Left hindlimb (tissue), 1 donor: ENCODE measurements at places on chromosomes 1 and 21.

DNA sequence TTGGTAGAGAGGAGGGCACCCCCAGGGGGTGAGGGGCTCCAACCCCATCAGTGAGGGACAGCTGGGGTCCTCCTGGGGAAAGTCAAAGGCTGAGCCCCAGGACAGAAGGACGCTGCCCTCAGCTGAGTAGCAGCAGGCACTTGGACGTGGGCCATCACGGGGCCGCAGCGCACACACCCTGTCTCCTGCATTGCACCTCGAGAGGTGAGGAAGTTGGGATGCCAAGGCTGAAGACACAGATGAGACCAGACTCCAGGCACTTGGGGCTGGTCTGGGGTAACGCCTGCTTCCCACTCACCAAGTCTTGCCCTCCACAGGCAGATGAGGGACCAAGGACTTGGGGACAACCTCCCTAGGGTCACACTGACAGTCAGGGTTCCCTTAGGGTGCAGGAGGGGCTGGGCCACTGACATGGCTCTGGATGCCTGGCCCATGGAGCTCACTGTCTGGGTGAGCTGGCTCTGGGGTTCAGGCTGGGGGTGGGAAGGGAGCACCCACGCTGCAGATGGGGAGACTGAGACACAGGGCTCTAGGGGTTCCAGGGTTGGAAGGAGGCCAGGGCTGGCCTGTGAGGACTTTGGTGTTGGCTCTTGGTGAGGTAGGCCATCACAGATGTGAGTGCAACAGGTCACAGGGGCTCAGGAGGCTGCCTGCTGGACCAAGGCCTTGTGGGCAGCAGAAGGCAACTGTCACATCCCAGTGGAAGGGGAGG, 16.6 kb upstream of the ZNF678 start:
- no peak for DNase-seq

DNA sequence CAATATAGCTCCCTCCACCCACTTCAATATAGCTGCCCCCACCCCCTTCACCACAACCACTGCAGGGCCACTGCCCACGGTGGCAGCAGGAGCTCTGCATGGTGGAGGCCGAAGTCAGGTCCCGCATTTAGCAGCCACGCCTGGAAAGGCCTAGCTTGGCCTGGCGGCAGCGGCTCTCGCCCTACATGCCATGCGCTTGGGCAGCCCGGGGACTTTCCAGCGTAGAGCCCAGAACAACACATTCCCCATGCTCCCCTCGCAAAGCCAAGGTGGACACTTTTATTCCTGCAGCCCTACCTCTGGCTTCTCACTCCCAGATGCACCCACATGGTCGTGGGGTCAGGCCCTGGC, 37.1 kb downstream of the LHX4 start:
- no peak for DNase-seq

GRCh38 chr1:216015116-216015515, 408.1 kb downstream of the USH2A start:
- no peak for DNase-seq

- no peak for DNase-seq
Observed at GRCh38 chr1:43269627-43270375, at the start of gene TMEM125. TMEM125 (plus strand) TSS chr1:43269983; CDS start chr1:43272723, 2,740 bp downstream.
